ENCODE measurements at places on chromosomes 4 and X.

DNA sequence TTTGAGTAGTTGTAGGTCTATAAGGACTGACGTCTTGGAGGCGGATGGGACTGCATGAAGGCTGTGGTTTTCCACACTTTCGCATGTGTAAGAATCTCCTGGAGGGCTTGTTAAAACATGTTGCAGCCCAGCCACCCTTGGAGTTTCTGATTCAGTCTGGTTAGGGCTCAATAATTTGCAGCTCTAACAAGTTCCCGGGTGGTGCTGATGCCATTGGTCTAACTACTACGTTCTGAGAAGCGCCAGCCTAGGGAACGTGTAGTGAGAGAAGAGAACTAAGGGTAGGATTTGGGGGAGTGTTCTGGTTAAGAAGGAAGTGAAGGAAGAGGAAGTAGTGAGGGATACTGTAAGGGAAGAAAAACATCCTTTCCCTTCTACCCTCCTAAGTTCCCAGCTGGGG, 138.9 kb downstream of the LARP7 start:
- no peak for DNase-seq

- no peak for DNase-seq
These were observed 571.9 kb downstream of the SPOCK3 start for GRCh38 chr4:166662266-166662843.

GRCh38 chr4:57042711-57043169, 64.0 kb downstream of the POLR2B start:
- DNase-seq = no peak

- DNase-seq = no peak
These were observed 2209.9 kb downstream of the PCDH7 start for GRCh38 chr4:32929796-32930699.

- no peak for DNase-seq
These were observed 72.6 kb upstream of the DHX15 start for GRCh38 chr4:24656906-24657305.

DNA sequence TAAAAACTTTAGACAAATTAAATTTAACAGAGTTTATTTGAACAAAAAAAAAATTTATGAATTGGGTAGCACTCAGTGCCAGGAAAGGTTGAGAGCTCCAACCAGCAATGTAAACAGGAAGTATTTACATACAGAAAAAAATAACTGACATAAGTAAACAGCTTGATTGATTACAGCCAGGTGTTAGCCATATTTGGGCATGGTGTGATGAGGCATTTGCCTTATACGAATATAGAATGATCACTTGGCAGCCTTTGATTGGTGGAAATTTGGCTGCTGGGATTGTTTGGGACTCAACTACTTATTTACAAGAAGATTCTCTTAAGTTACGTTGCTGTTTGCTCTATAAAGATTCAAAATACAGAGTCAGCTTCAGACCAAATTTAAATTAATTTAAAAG, 172.0 kb downstream of the ADAM29 start:
- DNase-seq = no peak

- DNase-seq = no peak
These were observed 160.4 kb downstream of the GATB start for GRCh38 chr4:151600432-151600831.

GRCh38 chr4:183658362-183659028, 490 bp downstream of the RWDD4 start:
- DNase-seq = peak; percentile 7

DNA sequence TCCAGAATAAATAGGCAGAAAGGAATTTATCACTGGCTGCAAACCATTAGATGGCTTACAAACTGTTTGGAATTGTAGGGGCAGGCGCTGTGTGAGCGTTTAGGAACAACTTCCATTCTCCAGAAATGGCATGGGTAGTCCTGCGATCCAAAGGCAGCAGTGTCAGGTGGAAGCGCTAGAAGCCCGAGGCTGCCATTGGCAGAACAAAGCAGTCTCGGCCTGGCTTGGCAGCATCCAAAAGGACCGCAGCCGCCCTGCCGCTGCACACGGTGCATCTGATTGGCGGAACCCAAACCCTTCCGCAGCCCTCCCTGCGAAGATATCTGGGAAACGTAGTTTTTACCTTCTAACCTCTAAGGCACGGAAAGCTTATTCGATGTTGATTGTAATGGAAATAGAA, 23.6 kb upstream of the YTHDC1 start:
- DNase-seq = peak; percentile 36

GRCh38 chr4:143288171-143288570, 48.5 kb upstream of the GAB1 start:
- DNase-seq = no peak

DNA sequence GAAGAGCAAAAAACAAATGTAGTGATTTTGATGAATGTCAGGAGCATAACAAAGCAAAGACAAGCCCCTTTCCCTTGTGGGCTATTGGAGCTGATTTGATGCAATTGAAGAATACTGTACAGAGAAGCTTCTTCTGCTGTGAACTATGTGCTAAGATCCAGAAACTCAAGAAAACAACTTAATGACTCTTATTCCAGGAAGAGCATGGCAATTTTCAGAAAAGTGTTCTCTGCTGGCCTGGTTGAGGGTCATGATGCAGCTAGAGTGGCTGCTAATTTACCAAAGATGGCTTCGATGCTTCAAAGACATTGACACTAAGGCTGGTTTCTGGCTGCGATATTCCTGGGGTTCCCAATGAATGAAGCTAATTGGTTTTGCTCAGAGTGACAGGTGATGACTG, 45.8 kb downstream of the TNIP3 start:
- DNase-seq = no peak

- no peak for DNase-seq
These were observed 115.8 kb upstream of the DDIT4L start for GRCh38 chr4:100306018-100306417.

DNA sequence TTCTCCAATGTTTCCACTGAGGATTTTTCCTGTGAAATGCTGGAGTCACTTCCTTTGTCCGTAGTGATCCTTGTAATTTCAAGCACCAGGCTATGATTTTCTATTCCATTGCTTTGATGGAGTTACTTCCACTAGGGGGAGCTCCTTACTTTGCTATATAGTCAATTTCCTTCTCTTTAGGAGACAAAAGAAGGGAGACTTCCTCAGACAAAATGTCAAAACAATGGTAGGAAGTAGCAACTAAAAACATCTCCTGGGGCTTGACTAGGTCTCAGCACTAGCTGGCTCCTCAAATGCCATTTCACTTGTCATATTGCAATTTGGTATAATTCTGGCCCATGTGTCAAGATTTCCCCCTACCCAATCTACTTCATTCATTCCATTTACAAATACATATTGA, 24.1 kb downstream of the ZCCHC12 start:
- no peak for DNase-seq

GRCh38 chr4:109497511-109497910, 62.5 kb upstream of the MCUB start:
- no peak for DNase-seq

DNA sequence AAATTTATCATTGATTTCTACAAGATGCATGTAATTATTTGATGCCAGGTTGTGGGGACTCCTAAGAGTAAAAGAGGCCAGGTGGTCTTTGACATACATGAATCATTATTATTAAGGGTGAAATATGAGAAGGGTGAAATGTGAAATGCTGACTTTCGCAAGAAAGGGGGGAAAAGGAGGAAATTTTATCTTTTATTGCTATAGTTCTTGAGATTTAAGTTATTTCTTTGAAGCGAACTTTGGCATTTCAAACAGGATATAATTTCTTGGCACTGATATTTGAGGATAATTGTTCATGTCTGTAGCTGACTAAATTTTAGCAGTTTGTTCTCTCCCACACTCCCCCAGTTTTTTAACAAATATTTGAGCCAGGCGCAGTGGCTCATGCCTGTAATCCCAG, 80.1 kb downstream of the TMEM131L start:
- DNase-seq = no peak

DNA sequence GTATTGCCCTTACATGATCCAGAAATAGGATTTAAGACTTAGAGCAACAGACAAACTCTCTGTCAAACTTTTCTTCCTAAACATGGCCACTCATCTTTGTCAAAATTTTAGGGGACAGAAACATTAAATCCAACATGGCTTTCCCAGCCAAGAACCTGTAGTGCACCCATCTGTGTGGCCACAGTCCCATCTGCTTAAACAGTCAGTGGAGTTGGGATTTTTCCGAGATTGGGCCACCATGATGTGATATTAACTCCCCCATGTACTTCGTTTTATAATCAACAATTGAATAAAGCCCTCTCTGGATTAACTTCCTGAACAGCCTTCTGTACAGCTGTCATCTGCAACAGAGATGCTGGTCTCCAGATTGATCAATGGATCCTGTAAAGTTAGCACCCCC, 28.9 kb downstream of the TMEM144 start:
- DNase-seq = no peak

- no peak for DNase-seq
These were observed 117.1 kb upstream of the FRG1 start for GRCh38 chr4:189823591-189823990.

- DNase-seq = no peak
These were observed 349.3 kb downstream of the PTTG2 start for GRCh38 chr4:38309471-38309870.

- DNase-seq = no peak
These were observed 63.1 kb downstream of the UGT2A2 start for GRCh38 chr4:69576251-69576877.

DNA sequence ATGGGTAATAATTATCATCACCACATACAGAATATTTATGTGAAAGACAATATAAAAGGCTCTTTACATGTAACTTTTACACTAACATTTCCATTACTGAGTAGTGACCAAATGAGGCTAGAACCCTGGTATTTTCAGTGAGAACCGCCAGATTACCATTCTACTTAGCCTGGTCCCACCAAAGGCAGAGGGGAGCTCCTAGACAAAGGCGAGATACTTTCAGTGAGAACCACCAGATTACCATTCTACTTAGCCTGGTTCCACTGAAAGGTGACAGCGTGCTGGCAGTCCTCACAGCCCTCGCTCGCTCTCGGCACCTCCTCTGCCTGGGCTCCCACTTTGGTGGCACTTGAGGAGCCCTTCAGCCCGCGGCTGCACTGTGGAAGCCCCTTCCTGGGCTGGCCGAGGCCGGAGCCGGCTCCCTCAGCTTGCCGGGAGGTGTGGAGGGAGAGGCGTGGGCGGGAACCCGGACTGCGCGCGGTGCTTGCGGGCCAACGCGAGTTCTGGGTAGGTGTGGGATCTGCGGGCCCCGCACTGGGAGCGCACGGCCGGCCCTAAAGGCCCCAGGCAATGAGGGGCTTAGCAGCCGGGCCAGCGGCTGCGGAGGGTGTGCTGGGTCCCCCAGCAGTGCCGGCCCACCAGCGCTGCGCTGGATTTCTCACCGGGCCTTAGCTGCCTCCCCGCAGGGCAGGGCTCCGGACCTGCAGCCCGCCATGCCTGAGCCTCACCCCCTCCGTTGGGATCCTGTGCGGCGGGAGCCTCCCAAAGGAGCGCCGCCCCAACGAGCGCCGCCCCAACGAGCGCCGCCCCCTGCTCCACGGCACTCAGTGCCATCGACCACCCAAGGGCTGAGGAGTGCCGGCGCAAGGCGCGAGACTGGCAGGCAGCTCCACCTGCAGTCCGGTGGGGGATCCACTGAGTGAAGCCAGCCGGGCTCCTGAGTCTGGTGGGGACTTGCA, 1276.1 kb downstream of the PCDH7 start:
- DNase-seq = no peak

DNA sequence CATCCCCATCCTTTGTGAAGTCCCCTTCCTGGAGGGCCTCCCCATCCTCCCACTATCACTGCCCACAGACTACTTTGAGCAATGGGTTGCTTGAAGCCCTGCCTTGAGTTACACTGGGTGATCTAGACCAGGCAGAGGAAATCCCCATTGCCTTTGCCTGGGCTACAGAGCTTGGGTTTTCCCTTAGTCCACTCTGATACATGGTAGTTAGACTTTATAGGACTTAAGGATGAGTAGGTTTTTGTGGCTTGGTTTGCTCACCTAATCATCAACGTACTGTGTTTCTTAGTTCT, 56.6 kb downstream of the TMEM131L start:
- no peak for DNase-seq

DNA sequence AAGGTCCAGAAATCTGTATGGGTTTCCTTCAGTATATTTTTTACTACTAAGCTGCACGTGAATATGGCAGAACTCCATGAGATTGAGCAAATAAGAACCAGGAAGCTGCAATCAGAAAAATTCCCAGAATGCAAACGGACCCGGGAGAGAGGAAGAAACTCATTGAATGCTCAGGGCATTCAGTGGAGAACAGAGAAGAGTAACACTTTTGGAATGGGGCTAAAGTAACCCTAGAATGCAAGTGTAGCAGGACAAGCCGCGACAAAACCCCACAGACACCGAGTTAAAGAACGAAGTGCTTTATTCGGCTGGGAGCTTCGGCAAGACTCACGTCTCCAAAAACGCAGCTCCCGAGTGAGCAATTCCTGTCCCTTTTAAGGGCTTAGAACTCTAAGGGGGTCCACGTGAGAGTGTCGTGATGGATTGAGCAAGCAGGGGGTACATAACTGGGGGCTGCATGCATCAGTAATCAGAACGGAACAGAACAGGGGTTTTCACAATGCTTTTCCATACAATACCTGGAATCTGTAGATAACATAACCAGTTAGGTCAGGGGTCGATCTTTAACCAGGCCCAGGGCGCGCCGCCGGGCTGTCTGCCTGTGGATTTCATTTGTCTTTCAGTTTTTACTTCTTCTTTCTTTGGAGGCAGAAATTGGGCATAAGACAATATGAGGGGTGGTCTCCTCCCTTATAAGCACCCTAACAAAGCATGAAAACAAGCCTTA, 56.4 kb downstream of the RAB28 start:
- DNase-seq = no peak

- no peak for DNase-seq
These were observed 924.3 kb upstream of the SLIT2 start for GRCh38 chr4:19327364-19327763.

DNA sequence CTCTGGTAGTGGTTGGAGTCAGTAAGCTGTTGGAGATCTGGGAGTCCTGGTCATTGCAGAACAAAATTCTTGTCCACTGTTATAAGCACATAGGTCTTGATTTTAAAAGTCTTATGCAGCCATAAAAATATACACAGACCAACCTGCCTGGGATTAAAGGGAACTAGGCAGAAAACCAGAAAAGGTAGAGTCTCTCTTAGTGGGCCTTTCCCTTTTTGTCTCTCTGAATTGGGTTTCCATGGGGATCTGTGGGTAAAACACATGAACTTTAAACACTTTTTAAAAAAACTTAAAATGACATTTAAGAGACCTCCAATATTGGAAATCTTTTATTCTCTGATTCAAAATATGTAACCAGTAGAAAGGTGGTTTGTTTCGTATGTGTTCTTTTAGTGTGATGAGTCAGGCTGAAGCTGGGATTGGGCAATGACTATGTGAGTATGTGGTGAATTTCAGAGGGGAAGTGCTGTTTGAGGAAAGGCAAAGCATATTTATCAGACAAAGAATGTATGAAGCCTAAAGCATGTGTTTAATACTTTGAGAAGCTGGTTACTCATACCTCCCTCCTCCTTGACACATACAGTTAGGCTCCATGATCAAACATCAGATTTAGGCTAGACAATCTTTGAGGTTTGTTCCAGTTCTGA, 29.6 kb downstream of the SLC16A2 start:
- no peak for DNase-seq

Data from stimulated activated CD4-positive, alpha-beta T cell treated with anti-CD3 and anti-CD28 coated beads, Interleukin-2, amount 100 ng/mL, for 48 hours (primary cell).